ENCODE measurements at places on chromosomes 16 and 17. TPM values are rescaled to one million over a fixed set of nuclear protein-coding genes. Genes with fewer than 3 reads are reported as not detected.

The GOSR2 gene
- 33.8 TPM for total RNA-seq

The KRT33A gene
- total RNA-seq = not detected

The AMDHD2 gene
- 22.8 TPM for total RNA-seq

The NACA2 gene
- 0.10 TPM for total RNA-seq

The TMC7 gene
- 9.2 TPM for total RNA-seq

The NFE2L1 gene
- total RNA-seq = 103 TPM

The TIMP2 gene
- total RNA-seq = 232 TPM

The KCNJ18 gene
- not detected for total RNA-seq

The TPSB2 gene
- total RNA-seq = not detected

The CD300E gene
- not detected for total RNA-seq

The OR2C1 gene
- total RNA-seq = not detected

The NLGN2 gene
- 20.2 TPM for total RNA-seq

Data from A549 treated with CpdA at 1 μM for 4 hours (cell line).